ENCODE measurements at places on chromosomes 7 and 10.

- no peak for DNase-seq
Measured at GRCh38 chr10:99695761-99696160, 36.2 kb downstream of the COX15 start.

DNA sequence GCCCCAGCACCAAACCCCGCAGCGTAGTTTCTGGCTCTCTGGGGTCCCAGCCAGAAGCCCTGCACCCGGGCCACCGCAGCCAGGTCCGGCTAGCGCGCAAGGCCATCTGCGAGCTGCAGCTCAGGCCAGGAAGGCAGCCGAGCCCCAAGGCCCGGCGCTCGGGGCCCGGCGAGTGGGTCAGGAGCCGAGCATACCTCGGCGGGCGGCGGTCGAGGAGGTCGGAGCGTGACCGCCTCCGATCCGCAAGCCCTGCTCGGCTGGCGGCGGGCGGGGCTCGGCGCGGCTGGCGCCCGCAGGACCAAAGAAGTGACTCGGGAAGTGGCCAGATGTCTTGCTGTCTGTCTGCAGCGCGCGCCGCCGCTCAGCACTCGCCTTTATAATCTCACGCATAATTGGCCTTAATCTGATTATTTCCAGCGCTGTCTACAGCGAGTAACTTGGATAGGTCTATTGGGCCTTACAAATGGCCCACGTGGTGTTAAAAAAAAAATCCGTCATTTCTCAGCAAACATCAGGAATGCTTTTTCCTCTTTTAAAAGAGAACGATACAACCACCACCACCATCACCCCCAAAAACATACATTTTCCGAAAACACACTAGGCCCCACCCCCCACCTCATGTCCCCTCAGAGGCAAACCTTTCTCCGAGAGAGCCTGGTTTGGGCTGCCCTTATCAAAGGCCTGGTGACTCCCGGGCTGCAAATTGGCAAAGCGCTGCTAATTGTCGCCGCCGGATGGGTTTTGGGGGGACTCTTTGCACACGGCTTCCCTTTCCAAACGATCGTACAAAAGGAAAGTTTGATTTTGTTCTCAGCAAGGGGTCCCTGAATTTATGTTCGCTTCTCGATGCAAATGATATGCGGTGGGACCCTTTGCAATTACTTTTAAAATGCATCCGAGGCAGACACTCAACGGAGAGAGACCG, at the start of gene DRGX:
Gene DRGX (minus strand): TSS at position 349 of the 925 bp plus-strand sequence. CDS start 649 bp downstream, outside the sequence.
- DNase-seq = no peak

DNA sequence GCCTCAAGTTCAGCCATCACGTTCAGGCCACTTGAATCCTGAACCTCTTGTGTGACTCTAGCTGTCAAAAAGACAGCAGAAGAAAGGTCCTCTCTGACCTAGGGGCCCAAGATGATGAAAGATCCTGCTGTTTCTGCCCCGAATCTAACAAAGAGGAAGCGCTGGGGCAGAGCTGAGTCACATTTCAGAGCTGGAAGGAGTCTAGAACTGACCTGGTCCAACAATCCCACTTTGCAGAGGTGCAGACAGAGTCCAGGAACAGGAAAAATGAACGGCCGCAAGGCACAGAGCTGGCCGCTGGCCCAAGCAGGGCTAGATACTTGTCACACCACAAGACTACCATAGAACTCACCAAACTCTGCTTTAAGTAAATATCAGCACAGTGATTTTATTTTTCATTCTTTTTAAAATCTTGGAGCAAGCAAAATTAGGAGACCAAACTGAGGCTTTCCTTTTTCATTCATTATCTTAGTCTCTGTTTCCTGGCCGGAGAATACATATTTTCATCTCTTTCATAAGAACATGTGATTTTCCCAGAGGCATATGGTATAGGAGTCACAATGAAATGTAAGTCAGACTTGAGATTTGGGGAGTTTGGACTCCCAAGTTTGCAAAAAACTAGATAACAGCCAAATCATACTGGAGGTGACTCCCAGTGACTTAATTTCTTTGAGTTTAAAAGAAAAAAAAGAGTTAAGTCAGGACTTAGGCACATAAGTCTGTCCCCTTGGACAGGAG, 52.8 kb downstream of the CHST15 start:
- no peak for DNase-seq

GRCh38 chr10:132200344-132201110, 13.8 kb downstream of the DPYSL4 start:
- no peak for DNase-seq

- DNase-seq = no peak
Measured at GRCh38 chr10:33143160-33143728, 185.2 kb upstream of the ITGB1 start.

- no peak for DNase-seq
Measured at GRCh38 chr7:156156734-156157408, 344.6 kb upstream of the SHH start.

DNA sequence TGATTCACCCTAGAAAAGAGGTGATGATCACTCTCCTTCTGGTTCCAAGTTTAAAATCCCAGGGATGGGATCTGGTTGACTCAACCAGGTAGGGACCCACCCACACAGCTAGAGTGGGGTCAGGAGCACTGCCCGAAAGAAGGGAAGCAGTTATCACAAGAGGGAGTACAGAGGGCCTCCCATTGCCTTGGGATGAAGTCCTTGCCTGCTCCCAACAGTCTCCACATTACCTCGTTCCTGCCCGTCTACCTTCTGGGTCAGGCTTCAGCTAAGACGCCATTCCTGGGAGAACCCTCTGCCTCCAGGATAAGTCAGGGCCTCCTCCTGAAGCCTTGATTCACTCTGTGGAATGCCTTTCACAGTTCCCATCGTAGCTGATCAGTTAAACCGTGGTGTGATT, 23.8 kb downstream of the ZMIZ2 start:
- no peak for DNase-seq

- no peak for DNase-seq
Measured at GRCh38 chr7:127908430-127909258, 122.6 kb downstream of the LRRC4 start.

DNA sequence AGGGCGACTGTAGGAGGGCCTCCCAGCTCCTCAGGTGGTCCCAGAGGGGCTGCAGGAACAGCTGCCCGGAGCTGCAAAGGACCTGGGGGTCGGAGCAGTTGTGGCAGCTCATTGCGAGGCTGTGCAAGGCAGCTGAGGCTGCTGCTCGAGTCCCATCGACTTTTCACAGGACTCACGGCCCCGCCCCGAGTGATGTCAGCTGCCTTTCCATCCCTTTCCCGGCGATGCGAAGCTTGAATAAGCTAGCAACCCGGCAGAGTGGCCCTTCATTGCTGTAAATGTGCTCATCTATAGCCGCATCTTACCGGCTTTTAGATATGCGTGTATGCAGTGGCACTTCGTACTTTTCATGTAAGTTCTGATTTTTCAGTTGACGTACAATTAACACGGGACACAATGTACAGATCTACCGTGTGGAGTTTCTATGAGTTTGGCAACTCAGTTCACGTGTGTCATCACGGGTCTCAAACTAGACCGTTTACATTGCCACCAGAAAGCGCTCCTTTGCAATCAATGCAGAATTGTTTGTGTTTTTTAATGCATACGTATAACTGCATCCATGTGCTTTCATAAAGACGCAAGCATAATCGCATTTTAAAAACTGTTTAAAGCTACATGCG, at the start of gene CH25H:
Gene CH25H (minus strand): TSS at position 137 of the 620 bp plus-strand sequence. CDS start 25 bp downstream, at position 112.
- DNase-seq = peak; percentile 82

DNA sequence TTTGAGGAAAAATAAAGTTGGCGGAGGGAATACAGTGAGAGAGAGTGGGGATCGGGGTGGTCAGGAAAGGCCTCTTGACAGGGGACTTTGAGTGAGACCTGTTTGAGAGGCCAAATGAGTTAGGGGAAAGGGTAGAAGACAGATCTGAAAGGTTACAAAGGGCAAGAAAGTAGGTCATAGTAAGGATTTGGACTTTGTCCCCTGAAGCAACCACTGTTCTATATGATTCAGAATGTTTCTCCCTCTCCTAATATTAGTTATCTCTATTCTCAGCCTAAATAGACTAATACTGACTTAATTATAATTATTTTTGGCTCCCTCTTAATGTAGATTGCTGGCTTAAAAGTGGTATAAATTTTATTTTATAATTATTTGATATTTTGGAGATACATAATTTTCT, 88.0 kb downstream of the CTNNA3 start:
- DNase-seq = no peak

DNA sequence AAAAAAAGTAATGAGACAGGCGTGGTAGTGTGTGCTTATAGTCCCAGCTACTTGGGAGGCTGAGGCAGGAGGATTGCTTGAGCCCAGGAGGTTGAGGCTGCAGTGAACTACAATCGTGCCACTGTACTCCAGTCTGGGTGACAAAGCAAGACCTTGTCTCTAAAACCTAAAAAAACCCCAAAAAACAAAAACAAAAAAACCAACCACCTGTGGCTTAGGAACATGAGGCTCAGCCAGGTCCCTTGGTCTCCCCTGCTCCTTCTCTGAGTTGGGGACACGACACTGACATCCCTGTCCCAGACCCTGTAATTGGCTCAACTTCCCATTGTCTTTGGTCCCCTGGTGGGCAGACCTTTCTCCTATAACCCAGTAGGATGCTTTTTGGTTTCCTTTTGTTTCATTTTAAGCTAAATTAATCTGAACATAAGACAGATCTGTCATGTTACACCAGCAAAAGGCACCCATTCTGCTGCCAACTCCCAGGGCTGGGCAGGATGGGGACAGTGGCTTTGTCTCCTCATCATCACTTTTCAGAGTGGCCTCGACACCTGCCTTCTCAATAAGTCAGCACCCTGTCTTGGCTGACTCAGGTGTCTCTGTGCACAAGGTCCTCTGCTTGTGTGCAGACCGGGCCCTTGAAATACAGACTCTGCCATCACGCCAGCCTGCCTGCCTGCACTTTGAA, 74.4 kb downstream of the MYL10 start:
- DNase-seq = no peak

- DNase-seq = no peak
Measured at GRCh38 chr7:105764506-105764905, 111.9 kb downstream of the ATXN7L1 start.

GRCh38 chr7:84612981-84613681, 418.5 kb upstream of the SEMA3A start:
- DNase-seq = no peak

- DNase-seq = no peak
Measured at GRCh38 chr10:43026039-43026973, 50.6 kb upstream of the RET start.

DNA sequence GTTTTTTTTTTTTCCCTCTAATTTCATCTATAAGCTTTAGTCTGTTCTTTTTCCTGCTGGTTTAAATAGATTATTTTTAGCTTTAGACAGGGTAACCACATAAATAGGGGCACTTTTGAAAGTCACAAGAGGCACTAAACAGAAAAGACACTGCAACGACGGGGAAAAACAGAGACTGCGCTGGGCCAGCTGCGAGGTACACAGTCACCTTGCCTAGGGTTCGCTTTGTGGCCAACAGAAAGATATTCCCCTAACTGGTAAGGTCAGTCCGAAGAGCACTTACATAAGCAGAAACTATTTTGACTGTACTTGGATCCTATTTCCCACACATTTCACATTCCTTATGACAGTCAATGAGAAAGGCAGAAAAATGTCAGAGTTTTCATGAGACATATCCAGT, 175.6 kb upstream of the PHF14 start:
- DNase-seq = no peak

GRCh38 chr7:101586078-101586905, 42.8 kb downstream of the MYL10 start:
- no peak for DNase-seq

- DNase-seq = no peak
Measured at GRCh38 chr7:124655990-124656389, 109.6 kb downstream of the GPR37 start.

DNA sequence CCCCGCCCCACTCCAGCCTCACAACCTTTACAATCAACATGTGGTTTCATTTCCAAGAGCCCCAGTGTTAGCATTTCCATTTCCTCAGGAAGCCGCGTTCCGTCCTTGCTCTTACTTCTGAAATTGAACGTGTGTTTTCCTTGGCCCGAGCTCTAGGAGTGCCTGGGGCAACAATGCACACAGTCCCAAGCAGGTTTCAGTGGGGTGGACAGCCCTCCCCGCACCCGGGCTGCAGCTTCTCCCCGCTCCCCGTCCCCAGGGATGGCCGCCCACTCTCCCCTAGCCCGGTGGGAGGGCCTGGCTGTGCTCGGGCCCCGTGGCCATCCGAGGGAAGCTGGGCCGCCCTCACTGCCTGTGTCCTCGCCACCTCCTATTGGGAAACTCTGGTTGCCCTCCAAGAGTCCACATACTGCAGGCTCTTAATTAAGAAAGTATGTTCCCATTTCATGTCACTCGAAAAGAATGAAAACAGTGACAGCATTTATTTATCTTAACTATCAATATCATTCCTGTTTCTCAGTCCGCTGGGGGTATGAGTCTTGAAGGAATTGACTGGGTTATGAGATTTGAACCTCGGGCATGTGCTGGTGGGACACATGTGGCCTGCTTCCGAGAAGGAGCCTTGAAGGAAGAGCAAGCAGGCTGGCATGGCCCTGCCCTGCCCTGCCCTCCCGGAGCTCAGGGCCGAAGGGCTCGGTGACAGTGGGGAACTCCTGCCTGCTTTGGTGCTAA, 163.8 kb downstream of the GRK5 start:
- no peak for DNase-seq

DNA sequence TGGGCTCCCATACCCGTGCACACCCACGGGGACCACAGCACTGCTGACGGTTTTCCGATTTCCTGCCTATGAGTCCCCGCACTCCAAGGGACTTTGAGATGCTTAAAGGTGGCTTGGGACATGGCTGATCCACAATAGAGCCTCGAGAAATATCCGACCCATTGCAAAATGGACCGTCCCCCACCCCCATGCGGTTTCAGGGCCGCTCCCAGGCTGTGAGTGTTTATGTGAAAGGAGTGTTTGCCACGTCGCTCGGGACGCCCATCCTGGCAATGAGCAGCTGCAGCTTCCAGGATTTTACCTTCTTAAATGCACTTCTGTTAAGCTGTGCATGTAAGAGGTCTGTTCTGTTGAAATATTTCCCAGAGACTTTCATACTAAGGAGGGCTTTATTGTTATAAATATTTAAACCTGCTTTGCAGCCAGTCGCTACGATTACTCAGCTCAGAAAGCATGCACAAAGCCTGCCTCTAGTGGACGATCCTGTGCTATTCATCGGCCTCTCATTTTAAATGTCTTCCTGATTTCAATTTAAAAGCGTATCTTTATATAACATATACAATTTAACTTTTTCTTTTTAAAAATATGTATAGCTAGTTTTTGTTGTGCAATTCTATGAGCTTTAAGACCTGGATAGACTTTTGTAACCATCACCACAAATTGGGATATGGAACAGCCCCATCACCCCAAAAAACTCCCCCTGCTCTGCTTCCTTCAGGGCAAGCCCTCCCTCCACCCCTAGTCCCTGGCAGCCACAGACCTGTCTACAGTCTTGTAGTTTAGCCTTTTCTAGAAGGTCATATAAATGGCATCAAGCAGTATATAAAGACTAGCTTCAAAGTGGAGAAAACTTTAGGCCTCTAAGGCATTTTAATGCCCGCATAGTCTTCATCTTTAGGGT, 418.3 kb downstream of the PAXIP1 start:
- peak; percentile 68 for DNase-seq

GRCh38 chr7:1100834-1101562, 13.1 kb downstream of the GPER1 start:
- no peak for DNase-seq

- peak; percentile 44 for DNase-seq
Measured at GRCh38 chr10:64288404-64288803, 767.2 kb downstream of the REEP3 start.

- DNase-seq = no peak
Measured at GRCh38 chr10:117546581-117547015, 4.1 kb downstream of the EMX2 start.

- no peak for DNase-seq
Measured at GRCh38 chr10:64501807-64502206, 980.6 kb downstream of the REEP3 start.

GRCh38 chr7:98981701-98982100, 103.4 kb downstream of the TRRAP start:
- DNase-seq = no peak

Data from hippocampal formation (tissue), 2 donors.